ENCODE measurements at places on chromosomes 2 and 18.
A peak's percentile ranks its signal among the peaks of the same experiment; 100 is the strongest.

GRCh38 chr2:158926478-158926948 lies 41.9 kb upstream of the TANC1 start:
- DNase-seq, result no peak

DNA sequence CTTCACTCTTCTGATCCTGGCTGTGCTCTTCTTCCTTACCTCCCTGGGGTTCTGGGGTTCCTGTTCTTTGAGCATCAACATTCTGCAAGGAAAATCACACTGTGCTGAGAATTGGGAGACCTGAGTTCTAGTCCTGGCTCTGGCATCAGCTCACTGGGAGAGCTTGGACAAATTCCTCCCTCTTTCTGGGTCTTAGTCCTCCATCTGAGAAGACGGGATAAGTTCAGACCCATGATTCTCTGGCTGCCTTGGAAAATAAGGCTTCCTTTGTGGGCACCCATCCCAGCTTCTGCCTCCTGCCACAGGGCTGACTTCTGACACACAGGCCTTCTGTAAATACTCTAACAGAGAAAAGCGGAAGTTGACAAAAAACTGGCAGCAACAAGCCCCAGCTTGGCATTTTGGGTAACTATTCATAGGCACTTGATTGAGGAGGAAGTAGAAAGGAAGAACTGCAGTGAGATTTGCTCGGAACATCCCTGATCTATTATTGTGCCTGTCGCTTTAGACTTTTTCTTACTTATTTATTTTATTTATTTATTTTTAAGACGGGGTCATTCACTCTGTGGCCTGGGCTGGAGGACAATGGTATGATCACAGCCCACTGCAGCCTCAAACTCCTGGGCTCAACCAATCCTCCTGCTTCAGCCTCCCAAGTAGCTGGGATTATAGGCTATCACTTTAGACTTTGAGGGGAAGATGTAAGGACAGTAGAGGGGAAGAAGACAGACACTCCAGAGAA lies 7.9 kb downstream of the PCBP1 start:
- peak; percentile 39 for DNase-seq

- peak; percentile 67 for DNase-seq
Measured at GRCh38 chr2:27262379-27263286, at the start of gene SLC30A3. TSS of gene SLC30A3 (minus strand) at chr2:27263047. CDS start at chr2:27262906, 141 bp downstream.

- DNase-seq, result no peak
Measured at GRCh38 chr2:110682872-110683271, 5.0 kb upstream of the BUB1 start.

GRCh38 chr2:26769089-26769761 lies 5.1 kb downstream of the SLC35F6 start:
- DNase-seq, result peak; percentile 48

DNA sequence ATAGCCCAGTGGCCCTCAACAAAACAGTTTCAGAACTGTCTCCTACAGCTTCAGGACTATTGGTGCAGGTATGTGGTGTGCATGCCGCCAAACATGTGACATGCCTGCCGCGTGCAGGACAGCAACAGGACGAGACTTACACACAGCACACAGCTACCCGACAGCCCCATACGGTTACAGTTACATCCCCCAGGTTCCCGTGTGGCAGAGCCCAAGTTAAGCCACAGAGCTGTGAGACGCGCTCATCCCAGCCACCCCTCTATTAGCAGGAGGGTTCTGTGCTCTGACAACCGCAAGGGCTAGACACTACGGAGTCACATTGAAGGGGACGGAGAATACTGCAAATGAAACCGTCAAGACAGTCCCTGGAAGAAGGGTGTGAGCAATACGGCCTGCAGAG lies 16.4 kb upstream of the TUBB6 start:
- DNase-seq, result no peak

DNA sequence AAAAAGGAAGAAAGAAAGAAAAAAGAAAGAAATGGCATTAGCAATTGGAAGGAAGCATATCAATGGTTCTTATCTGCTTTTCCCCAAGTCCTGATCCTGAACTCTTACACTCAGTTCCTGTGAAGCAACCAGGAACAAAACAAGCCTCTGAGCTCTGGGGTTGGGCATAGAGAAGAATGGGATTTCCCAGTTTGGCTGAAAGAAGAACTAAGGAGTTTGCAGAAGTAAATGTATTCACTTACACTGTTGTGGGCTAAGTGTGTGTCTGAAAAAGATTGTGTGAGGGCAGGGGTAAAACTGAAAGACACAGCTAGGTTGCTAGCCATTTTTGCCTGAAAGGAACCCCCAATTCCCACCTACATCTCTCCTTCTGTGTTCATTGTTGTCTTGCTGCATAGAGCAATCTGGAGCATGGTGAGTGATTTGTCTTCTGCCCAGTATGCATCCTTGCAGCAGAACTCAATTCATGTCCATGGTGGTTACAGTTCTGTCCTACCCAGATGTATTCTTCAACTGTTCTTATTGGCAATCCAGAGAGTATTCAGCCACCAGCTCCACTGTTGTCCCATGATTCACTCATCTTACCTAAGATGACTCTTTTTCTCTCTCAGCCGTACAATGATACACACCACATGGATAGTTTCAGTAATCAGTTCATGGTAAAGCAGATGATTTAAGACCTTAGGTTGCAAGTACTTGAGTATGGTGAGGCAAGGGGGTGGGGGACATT lies 348.7 kb downstream of the ARHGAP15 start:
- DNase-seq, result no peak

DNA sequence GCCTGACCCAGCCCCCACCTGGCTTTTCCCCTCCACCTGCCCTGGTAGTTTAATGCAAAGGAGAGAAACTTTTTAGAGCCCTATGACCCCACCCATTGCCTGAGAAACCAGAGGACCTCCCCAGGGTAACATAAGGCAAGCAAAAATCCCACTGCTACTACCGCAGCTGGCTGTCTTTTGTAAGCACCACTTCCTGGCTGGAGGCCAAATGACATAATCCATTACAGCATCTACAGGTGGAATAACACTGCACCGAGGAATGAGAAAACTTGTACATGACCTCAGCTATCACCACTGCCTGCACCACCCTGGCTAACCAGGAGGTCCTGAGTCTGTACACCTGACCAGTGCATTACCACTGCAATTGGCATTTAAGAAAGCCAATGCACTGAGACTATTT lies 149.6 kb upstream of the GALNT5 start:
- DNase-seq, result no peak

GRCh38 chr2:149221002-149221401 lies 109.4 kb upstream of the LYPD6 start:
- no peak for DNase-seq

GRCh38 chr2:3633982-3634595 lies 23.9 kb upstream of the ALLC start:
- DNase-seq, result no peak

DNA sequence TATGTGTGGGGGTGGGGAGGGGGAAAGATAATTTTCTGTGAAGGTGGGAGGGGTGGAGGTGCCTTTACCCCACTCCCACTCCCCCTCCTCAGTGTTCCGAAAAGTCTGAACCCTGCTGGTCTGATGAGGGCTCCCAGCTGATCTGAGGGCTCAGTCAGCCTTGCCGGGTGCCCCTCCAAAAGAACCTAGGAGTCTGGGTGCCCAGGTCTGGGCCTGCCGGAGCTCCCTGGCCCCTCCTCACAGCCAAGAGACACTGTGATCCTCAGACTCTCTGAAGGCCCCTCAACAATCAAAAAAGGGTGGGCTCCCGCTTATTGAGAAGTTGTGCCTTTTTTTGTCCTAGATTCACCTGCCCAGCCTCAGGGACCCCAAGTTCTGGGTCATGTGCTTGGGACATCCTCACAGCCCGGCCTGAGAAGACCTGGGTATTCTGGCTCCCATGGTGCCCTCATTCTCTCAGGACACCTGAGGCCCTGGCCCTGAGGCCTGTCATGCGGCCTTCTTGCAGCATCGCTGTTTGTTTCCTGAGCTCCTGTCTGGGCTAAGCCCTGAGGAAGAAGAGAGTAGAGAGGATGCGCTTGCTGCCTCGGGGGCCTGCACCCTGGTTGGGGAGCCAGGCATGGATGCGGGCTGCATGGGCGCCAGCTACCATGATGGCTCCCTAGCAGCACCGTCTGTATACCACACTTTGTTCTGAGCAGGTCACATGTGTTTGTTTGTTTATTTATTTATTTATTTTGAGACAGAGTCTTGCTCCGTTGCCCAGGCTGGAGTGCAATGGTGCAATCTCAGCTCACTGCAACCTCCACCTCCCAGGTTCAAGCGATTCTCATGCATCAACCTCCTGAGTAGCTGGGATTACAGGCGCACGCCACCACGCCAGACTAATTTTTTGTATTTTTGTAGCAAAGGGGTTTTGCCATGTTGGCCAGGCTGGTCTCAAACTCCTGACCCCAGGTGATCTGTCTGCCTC lies 44.0 kb downstream of the SDC1 start:
- no peak for DNase-seq

GRCh38 chr2:239854596-239854995 lies 170.5 kb downstream of the NDUFA10 start:
- no peak for DNase-seq

DNA sequence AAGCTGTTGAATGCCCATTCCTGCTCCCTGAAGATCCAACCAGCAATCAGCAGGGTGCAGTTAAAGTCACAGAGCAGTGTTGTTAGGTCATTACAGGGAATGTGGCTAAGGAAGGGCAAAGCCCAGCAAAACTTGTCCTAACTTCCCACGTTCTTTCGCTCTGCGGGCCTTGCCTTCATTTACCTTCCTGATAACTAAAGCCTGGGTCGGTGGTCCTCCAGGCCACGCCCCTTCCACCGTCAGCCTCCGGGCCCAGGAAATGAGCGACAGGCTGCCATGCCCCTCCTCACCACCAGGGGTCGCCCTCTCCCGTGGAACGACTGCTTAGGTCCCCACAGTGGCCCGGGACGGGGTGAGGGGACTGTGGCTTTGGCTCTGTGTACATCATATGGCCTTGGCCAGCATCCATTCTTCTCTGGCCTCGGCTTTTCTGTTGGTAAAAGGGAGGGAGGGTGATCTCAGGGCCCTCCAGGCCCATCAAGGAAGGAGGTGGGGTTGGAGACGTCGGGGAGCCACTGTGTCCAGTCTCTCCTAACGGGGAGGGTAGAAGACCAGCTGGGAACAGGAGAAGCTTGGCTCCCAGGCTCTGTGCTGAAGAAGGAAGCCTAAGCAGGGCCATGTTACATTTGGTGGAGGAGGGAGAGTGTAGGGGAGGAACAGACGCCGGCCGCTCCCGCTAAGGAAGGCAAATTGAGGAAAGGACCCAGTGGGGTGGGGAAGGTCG lies 2.2 kb downstream of the SH2D6 start:
- DNase-seq, result peak; percentile 96

DNA sequence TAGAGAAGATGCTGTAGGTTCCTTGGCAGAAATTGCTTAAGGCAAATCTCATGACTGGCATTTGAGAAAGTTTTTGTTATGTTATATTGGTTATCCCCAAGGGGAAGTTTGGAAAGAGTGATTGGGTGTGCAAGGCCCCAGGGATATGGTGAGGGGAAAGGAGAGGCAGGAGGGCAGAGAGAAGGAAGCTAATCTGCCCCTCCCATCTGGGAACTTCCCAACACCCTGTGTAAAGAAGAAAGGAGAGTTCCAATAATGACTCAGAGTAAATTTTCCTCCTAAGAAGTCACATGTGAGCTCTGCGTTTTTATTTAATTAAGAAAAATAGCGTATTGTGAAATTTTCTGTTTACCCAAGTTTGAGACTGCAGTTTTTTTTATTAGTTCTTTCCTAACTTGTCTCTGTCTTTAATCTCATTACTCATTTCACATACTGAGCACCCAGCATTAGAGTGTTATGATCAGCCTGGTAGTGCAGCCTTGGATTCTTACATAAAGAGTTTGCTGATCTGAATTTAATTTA lies 3.1 kb upstream of the KYNU start:
- DNase-seq, result no peak

DNA sequence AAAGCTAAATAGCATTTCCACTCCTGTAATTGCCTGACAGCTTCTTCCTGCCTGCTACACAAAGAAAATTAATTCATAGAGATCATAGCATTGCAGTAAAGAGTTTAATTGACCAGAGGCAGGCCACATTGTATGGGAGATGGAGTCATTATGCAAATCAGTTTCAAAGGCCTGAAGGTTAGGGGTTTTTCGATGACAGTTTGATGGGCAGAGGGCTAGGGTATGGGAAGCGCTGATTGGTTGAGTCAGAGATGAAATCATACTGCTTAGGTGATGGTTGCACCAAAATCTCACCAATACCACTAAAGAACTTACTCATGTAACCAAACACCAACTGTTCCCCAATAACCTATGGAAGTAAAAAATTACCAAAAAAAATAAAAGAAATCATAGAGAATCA lies 599.0 kb downstream of the NUP35 start:
- DNase-seq, result no peak

DNA sequence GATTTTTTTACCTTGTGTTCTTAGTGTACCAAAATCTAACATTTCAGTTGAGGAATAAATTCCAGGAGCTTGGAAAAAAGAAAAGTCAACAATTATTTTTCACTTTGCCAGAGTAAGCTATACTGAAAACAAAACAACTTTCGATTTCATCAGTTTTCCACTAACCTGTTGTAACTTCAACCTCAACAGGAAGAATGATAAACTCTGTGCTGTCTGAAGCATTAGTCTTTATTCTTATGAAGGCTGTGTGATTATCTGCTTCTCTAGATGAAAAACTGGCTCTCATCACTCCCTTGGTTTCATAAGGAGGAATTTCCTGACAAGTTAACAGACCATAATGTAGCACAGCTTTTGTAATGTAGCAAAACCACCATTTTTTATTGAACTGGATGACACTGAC lies 121.2 kb downstream of the ZAP70 start:
- DNase-seq, result no peak

GRCh38 chr18:59055345-59056032 lies 84.2 kb upstream of the SEC11C start:
- no peak for DNase-seq

GRCh38 chr2:176665086-176665485 lies 395.8 kb downstream of the MTX2 start:
- DNase-seq, result no peak

DNA sequence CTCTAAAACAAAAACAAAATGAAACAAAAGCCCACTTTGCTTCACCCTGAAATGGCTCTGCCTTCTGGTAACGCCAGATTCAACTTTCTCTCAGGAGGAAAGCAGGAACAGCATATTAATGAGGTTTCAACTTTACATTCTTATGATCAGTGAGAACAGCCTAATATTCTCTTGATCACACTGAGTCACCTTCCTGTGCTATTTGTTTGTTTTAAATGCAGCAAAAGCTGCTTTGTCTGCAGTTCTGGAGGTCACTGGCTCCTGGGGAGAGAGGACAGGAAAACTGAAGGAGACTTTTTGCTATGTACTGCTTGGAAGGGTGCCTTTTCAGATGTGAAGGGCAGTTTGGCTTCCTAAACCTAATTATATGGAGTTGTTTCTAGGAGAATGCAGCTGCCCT lies 48.1 kb downstream of the MAIP1 start:
- no peak for DNase-seq

GRCh38 chr2:203240491-203240890 lies 1.7 kb downstream of the CYP20A1 start:
- no peak for DNase-seq

DNA sequence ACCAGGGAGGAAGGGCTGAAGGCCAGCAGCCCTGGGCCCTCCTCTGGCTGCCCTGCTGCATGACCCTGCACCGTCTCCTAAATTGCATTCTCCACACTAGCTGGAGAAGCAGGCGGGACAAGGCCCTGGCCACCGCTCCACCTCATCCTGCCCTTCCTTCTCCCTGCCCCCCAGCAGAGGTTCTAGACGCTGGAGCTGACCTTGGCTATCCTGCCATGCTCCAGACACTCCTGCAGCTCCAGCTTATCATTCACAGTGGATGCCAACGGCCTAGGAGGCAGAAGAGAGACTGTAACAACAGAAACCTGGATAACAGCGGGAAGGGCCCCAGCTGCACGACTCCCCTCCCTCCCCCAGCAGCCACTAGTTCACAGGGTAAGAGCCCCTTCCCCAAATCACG lies 68.4 kb upstream of the POMC start:
- no peak for DNase-seq
